ENCODE measurements at places on chromosomes 2 and 18.

DNA sequence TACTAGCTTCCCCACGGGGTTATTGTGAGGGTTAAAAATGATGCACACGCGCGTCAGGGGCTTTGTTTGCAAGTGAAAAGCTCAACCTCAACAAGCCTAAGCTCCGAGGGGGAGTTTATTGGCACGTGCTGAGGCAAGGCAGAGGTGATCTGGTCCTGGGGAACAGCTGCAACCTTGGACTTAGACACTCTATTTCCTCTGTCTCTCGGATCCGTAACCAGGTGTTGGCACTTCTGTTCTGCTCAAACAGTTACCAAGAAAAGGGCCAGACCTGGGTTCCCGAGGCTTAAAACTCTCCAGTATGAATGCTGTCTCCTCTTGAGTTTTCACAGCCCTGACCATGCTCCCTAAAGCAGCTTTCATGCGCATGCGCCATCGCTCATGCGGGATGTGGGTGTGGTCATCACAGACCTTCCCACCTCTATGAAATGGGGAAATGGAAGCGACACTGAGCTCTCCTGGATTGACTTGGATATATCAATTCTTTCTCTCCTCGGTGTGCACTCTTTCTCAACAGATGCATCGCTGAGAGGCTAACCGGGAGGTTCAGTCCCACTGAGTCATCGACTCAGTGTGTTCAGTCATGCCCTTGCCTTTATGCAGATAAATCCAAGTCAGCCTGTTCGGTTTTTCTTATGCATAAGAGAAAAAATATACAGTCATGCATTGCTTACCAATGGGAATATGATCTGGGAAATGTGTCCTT, 19.9 kb upstream of the RAB31 start:
- no peak for DNase-seq

DNA sequence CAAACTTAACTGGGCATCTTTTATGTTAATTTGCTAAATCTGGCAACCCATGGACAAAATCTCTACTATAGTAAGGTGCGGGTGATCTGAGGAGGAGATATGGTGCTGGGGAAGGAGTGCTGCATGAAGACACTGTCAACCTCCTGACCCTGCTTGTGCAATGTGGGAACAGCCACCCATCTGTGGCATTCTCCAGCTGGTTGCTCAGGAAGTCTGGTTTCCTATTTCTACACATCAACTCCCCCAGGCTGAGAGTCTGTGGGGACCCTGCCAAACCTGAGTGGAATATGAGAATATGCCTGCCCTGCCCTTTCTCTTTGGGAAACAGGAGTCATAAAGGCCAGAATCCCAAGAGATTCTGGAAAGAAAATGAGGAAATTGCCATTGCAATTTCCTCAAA, 60.1 kb upstream of the PAX3 start:
- peak; percentile 16 for DNase-seq

GRCh38 chr2:7119132-7119835, 202.1 kb downstream of the RNF144A start:
- peak; percentile 44 for DNase-seq

- DNase-seq = peak; percentile 6
Measured at GRCh38 chr18:62751341-62751821, 36.0 kb downstream of the PHLPP1 start.

- no peak for DNase-seq
Measured at GRCh38 chr2:235876099-235876679, 292.0 kb downstream of the GBX2 start.

- peak; percentile 36 for DNase-seq
Measured at GRCh38 chr18:8841781-8842485, 136.6 kb downstream of the MTCL1 start.

DNA sequence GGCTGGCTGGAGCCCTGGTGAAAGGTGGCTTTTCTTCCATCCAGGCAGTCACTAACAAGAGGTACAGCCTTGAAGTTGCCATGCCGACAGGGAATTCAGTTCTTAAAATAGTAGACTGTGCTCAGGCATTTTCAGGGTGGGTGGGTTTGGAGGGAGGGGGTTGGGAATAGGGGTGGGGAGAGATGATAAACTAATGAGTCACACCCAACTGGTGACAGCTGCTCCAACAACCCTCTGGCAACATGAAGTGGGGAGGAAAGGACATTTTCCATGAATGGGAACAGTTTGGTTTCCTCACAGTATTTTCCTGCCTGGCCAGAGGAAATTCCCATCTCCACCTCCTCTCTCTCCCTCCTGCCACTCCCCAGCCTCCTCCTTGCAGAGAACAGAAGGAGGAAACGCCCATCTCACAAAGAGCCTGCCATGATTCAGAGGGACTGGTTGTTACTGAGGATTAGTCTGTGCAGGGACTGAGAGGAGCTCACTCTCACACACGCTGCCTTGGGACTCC, 113.0 kb upstream of the SLC1A4 start:
- DNase-seq = peak; percentile 76

Data from AG10803 (cell line).